ENCODE measurements at places on chromosomes 11 and 22.

GRCh38 chr11:16986434-16987204 lies 27.6 kb downstream of the PLEKHA7 start:
- DNase-seq = no peak

- DNase-seq = no peak
These were observed 723.0 kb downstream of the KCNA4 start for GRCh38 chr11:29293825-29294224.

- DNase-seq = no peak
These were observed 22.4 kb upstream of the ARHGAP8 start for GRCh38 chr22:44730022-44730393.

DNA sequence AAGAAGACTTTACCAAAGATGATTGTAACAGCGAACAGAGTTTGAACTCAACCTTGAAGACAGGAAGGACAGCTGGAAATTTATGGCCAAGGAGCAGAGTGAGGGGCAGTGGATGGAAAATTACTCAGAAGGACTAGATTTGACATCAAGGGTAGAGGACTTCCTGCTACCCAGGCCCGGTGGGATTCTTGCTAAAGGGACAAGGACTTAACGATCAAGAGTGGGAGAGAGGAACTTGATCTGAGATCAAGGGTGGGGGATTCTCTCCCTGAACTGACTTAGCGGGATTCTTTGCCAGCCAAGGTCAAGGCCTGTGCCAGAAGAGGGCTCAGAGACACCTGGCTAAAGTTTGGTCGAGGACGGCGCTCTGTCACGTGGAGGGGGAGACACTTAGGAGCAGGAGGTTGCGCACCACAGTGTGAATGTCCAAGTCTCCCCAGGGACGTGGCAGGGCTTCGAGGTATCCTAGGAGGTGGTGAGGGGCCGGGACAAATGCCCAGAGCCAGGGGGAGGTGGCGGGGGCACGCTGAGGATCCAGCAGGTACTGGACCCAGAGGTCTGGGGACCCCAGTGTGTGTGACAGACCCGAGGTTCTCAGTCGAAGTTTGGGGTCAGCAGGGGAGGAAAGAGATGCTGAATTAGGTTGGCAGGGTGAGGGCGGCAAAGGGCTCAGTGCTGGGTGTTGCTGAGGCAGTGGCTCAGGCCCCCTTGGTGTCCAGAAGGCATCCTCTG lies 46.1 kb upstream of the SHISAL1 start:
- DNase-seq = no peak

DNA sequence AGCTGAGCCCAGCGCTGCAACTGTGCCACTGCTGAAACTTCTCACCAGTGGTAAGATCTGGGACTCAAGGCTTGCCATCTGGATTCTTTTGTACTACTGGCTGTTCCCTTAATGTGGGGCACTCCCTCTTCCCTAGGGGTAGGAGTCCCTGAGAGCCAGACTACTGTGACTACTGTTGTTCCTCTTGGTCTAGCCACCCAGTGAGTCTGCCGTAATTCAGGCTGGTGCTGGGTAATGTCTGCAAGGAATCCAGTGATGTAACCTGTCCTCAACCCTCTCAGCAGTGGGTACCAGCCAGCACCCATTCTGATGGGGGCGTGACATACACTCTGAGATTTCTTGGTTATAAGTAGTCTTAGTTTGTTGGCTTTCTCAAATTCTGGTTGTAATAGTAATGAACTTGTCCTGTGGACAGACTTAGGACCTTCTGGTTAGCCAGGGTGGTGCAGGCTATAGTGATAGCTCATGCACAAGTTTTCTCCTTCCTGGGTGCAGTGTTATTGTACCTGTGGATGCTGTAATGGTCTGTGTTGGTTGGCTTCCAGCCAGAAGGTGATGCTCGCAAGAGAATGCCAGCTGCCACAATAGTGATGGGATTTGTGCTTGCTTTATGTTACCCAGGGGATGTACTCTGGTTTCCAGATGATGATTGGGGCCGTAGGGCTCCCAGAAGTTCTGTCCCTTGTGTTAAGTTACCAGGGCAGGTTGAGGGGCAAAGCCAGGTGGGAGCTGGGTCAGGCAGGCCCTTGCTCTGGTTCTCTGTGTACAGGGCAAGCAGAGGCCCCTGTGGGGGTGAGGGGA lies 65.5 kb downstream of the ARHGAP42 start:
- no peak for DNase-seq

GRCh38 chr11:35967042-35967441 lies 23.2 kb downstream of the LDLRAD3 start:
- no peak for DNase-seq

DNA sequence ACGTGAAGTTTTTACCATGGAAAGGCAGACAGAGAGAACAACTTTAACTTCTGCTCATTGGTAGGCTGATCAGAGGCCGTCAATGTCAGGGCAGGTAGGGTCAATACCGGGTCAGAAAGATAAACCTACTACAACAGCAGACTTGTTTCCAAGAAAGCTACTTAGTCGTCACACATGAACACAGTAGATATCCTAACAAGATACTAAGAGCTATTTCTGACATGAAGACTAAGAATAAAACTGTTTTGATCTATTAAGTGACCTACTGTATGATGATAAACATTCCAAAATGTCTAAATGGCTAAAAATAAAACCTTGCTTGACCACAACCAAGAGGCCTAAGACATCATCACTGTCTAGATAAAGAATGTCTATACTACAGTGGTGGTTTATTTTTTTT lies 231.3 kb downstream of the CADM1 start:
- no peak for DNase-seq
